H9 (cell line): ENCODE measurements at places on chromosomes 4 and X.

GRCh38 chrX:120457766-120458180 lies 11.3 kb downstream of the LAMP2 start:
- no peak for DNase-seq

DNA sequence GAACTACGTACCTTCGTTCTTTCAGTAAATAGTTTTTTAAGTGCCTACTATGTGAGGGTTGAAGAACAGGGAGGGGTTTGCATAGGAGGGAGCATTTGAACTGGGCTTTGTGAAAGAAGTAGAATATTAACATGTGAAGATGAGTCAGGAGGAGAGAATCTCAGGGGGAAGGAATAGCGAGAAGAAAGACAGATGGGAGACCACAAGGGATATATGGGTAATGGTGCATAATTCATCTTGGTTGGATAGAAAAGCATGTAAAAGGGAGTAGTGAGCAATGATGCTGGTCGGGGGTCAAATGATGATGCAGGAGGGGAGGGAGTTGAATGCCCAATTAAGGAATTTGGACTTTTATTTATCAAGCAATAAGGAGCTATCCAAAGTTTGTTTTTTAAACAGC lies 52.7 kb downstream of the TMEM164 start:
- DNase-seq: no peak

- DNase-seq: no peak
These were observed 228.5 kb downstream of the ANKRD50 start for GRCh38 chr4:124484008-124484407.

- no peak for DNase-seq
These were observed 16.3 kb downstream of the CPZ start for GRCh38 chr4:8608714-8609391.
